AG09319 (cell line): ENCODE measurements at places on chromosomes 7 and 10.

DNA sequence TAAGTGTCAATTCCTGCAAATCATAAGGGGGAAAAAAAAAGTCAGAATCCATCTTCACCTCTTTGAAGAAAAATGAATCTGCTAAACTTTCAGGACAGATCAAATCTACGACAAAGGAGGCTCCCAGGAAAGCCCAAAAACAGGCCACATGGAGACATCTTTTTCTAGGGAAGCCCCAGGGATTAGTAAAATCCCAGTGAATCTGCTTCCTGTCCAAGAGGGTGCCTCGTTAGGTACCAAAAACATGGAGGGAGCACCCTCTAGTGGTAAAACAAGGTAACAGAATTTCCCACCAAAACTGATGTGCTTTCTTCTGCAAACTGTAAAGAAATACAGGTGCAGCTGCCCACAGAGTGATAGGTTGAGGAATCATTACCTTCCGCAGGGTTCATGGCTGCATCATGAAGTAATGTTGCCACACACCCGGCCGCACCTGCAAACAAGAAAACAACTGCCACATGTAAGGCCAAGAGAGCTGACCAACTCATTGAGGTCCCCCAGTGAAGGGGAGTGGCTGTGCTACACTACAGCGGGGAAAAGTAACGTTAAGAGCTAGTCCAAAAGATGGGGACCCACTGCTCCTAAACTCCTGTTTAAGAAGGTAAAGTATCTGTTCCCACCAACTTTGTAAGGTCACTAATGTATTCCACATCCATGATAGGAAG lies 7.9 kb downstream of the SLC25A28 start:
- DNase-seq, result peak; percentile 15

- DNase-seq, result no peak
Observed at GRCh38 chr7:43018446-43018845, 86.3 kb downstream of the MRPL32 start.

GRCh38 chr7:34747176-34747781 lies 89.3 kb downstream of the NPSR1 start:
- no peak for DNase-seq

GRCh38 chr7:104976966-104977636 lies 36.9 kb upstream of the KMT2E start:
- DNase-seq, result no peak

DNA sequence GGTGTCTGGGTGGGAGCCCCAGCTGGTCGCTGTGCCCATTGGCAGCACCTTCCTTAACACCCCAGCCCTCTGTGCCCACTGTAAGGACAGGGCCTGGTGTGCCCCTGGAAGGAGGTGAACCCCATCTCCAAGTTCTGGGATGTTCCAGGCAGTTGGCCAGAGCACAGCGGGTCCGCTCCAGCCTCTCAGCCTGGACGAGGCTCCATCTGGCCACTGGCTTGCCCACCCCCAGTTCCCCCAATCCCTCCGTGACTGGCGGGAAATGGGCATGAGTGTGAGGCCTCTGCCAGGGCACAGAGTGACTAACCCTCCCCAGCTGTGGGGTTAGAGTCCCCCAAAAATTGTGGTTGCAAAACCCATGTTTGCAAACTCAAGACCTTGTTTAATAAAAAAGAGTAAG lies 15.6 kb downstream of the GRIFIN start:
- no peak for DNase-seq
